Activated CD4-positive, alpha-beta T cell treated with anti-CD3 and anti-CD28 coated beads, Interleukin-2, amount 50 U/mL, for 48 hours (primary cell): ENCODE measurements at places on chromosomes 6 and 20.

GRCh38 chr6:80010288-80010687 is 5.8 kb downstream of the TTK start:
- no peak for DNase-seq

DNA sequence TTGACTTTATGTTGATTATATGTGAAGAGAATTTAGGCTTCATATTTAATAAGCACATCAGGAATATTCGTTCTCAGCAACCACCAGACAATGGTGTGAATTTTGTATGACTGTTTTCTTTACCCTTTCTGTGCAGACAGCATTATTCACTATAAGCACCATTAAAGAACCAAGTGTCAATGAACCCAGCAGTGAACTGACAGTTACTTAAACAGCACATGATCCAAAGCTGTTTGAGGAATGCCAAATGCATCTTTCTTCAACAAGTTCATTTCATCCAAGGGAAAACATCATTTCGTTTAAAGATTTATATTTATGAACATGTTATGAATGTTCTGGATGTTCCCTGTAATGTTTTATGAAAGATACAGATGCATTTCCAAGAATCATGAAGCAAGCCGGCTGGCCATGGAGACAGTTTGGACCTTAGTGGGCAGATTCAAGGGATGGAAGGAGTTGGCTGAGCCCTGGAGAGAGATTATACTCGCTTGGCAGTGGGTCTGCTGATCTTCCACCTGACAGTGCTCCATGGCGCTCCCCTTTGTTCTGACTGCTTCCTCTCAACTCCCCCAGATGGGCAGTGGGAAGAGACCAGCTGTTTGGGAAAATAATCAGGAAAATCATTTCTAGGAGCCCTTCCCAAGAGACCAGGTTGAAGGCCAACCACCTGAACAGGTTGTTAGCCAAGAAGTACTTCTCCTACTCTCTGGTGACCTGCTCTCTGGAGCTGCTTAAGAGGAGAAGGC is 326.0 kb upstream of the RSPO3 start:
- no peak for DNase-seq

DNA sequence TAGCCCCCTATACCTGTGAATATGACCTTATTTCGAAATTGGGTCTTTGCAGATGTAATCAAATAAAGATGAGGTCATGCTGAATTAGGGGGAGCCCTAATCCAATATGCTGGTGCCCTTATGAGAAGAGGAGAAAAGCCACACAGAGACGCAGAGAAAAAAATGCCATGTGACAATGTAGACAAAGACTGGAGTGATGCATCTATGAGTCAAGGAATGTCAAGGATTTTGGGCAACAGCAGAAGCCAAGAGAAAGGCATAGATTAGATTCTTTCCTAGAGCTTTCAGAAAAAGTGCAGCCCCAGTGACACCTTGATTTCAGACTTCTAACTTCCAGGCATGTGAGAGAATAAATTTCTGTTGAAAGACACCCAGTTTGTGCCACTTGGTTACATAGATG is 47.4 kb upstream of the HS3ST5 start:
- no peak for DNase-seq

- no peak for DNase-seq
These were observed 21.9 kb downstream of the MYT1 start for GRCh38 chr20:64186071-64186598.

- no peak for DNase-seq
These were observed 30.1 kb downstream of the GMDS start for GRCh38 chr6:2215342-2215741.

DNA sequence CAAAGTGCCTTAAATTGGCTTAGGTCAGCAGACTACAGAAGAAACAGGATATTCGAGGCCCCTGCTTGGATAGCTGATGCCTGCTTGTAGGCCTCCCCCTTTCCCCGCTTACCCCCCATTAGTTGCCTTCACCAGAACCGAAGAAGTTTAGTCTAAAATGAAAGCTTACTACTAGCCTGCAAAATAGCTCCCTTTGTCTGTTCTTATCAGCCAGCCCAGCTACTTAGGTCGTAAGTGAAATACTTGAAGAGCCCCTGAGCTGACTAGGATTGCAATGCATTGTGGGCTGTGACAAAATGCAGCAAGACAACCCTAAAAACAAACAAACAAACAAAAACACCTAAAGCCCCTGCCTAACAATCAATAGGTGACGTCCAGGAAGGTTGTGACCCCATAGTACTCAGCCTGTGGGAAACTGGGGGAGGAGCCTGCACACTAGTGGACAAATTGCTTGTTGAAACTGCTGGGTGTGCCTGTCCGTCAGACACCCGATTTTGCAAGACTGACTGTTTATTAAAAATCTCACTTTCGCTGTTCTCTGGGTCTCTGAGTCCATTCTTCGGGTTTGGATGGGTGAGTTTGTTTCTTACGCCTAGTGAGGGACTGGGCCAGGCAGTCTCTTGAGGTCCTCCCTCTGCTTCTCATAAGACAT is 105.0 kb upstream of the DUSP22 start:
- no peak for DNase-seq

- DNase-seq = no peak
These were observed 62.5 kb upstream of the OGFRL1 start for GRCh38 chr6:71226151-71226550.

DNA sequence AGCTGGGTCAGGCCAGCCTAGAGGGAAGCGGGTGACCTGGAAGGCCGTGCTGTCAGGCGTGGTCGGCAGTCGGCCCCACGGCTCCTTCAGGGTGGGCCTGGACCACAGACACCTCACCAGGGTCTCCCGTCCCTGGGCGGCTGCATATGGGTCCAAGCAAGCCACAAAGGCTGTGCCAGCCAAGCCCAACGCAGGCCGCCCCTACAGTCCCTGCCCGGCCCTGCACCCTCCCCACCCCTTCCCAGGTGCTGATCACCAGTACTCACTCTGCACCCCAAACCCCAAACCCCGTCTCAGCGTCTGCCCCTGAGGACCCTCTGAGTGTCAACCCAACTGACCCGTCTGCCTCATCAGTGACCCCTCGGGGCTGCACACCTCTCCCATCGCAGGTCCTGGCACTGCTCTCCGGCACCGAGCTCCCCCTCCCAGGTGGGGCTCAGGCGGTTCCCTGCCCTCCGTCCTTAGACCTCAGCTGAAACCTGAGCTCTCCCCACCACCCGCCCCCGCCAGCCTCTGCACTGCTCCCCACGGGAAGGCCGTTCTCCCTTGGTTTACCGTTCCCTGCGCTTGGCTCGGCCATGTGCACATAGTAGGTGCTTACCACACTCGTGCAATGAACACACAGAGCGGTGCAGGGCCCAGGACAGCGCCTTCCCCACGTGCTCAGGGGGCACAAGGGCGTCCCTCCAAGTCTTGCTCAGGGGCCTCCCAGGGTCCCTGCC is 1.5 kb upstream of the PPDPF start:
- DNase-seq = no peak

GRCh38 chr6:39199231-39199940 is 29.9 kb downstream of the KCNK5 start:
- no peak for DNase-seq

- DNase-seq = no peak
These were observed 281.2 kb upstream of the JARID2 start for GRCh38 chr6:14964556-14965270.

- DNase-seq = no peak
These were observed 20.3 kb upstream of the SMOC2 start for GRCh38 chr6:168420706-168421105.

- no peak for DNase-seq
These were observed 109.8 kb upstream of the MAP7 start for GRCh38 chr6:136659991-136660499.

DNA sequence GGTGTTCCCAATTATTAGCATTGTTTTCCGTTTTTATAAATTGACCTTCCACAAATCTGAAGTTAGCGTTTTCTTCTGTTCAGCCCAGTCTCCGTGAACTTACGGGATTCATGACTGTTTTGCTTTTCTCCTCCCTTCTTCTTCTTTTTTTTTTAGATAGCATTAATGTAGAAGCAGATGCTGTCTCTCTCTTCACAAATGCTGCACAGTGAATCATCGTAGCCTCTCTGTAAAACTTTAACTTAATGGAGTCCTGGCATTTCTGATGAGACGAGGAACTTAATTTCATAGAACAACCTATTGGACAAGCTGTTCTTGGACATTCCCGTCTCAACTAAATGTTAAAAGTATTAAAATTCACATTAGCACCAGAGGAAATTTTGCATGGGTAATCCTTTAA is 138.0 kb upstream of the EEF1E1 start:
- no peak for DNase-seq

DNA sequence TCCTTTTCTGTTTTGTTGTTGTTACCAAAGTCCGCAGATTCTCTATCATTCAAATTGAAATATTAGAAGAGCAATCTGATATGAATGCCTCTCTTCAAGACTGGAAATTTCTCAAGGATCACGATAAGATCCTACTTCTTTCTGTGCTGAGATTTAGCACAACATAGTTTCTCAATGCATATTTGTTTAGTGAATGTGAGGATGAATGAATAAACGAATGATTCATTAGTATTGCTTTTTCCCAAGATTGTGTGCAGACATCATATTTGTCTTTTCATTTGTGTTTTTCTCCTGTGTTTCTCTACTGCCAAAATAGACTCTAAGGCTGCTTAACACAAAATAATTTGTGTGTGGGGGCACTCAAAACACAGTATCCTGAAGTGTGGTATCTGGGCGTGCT is 862.7 kb upstream of the MAP3K7 start:
- no peak for DNase-seq

GRCh38 chr20:7375905-7376304 is 564.4 kb downstream of the HAO1 start:
- DNase-seq = no peak

DNA sequence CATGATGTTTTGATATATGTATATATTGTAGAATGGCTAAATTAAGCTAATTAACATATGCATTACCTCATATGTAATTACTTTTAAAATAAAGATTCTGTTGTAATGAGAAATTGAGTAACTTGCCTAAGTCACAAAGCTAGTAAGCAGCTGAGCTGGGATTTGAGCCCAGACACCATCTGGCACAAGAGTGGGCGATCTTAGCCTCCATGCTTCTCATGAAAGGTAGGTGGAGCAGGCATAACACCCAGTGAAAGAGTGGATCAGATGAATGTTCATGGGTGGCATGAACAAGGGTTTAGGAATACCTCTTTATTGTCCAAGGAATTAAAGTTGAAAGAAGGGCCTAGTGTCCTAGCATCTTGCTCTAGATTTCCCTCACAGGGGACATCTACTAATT is 365.4 kb downstream of the TFAP2B start:
- DNase-seq = no peak

DNA sequence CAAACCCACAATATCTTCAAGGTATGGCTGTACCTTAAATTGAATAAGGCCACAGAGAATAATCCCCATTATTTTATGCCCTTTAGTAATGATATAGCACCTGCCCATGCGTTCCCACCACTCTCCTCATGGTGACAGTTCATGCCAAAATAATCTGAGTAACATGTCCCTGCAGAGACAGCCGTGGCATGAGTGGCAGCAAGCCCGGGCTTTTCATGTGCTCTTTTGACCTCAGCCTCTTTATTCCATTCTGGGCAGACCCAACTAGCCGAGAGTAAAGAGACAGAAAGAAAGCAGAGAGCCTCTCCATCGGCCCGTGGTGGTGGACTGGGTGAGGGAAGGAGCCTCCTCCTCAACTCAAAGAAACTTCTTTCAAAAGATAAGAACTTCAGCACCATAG is 19.9 kb upstream of the POPDC3 start:
- no peak for DNase-seq

GRCh38 chr6:137297887-137298286 is 78.7 kb upstream of the IFNGR1 start:
- DNase-seq = no peak

DNA sequence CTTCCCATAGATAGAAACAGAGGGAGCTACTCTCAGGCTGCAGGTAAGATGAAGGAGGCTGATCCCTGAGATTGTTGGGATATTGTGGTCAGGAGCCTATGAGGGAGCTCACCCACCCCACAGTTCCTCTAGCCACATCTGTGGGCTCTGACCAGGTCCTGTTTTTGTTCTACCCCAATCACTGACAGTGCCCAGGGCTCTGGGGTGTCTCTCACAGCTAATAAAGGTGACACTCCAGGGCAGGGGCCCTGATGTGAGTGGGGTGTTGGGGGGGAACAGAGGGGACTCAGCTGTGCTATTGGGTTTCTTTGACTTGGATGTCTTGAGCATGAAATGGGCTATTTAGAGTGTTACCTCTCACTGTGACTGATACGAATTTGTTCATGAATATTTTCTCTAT is 2.8 kb downstream of the HLA-F start:
- no peak for DNase-seq

DNA sequence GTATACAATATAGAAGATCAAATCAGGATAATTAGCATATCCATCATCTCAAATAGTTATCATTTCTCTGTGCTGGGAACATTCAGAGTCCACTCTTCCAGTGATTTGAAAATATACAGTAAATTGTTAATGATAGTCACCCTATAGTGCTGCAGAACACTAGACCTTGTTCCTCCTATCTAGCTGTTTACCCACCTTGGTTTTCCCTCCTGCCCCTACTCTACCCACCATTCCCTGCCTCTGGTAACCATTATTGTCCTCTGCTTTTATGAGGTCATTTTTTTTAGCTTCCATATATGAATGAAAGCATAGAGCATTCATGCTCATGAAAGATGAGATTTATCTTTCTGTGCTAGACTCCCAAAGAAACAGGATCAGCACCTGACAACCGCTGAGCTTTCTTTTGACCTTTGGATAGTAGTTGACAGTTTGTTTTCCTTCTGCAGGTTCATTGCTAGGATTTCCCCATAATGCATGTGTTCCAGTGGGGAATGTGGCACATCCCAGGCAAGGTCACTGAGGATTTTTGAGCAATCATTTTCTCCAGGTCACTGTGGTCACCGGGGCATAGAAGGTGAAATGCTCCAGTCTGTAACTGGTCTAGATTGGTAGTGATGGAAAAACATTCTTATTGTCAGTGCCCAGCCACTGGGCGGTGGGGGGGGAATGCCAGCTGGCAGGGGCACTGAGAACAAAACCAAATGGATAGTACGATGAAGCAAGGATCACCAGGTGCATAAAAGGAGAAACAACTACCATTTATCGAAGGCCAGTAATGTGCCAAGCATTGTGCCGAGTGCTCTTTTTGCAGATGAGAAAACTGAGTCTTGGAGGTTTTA is 33.6 kb upstream of the BCAS1 start:
- DNase-seq = no peak

- DNase-seq = no peak
These were observed 66.4 kb downstream of the OLIG3 start for GRCh38 chr6:137427656-137428290.

DNA sequence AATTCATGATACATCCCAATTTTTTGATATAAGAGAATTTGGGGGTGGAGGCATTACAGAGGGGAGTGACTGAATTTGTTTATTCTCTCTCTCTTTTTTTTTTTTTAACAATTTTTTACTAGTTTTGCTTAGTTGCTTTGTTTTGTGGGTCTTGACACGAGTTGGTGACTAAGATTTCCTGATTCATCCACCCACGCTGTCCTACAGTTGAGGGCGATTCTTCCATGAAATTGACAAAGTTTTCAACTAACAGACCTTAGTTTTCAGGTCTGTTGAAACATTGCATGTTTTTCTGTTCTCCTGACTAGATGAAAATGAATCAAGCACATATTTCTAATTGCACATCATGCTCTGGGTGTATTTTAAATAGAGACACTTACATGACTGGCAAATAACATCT is 613.8 kb downstream of the TFAP2B start:
- DNase-seq = no peak

GRCh38 chr6:49514571-49515484 is 15.1 kb downstream of the GLYATL3 start:
- DNase-seq = no peak

- no peak for DNase-seq
These were observed 375.2 kb downstream of the CD109 start for GRCh38 chr6:74071214-74071613.
